ENCODE measurements at places on chromosomes 12 and 14.

- DNase-seq: peak; percentile 62
Measured at GRCh38 chr14:20857630-20858261, 33.4 kb upstream of the RNASE3 start.

DNA sequence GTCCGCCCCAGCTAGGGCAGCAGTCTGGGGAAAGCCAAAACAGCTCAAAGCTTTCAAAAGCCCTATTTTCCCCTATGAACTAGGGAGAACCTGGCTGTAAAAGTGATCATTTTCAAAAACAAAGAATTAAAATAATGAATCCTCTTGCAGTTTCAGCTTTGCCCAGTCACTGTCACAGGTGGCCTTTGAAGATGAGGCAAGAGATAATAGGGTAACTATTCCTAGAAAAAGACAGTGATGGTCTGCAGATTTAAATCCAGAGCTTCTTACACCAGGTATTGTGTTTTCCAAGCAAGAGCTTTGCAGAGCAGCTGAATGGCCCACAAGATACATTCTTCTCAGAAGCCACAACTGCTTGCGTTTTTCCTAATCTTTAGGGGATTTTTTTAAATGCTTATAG lies 80.2 kb upstream of the NUDT4 start:
- DNase-seq: no peak

- no peak for DNase-seq
Measured at GRCh38 chr14:86852530-86852929, 1140.5 kb downstream of the GALC start.

- no peak for DNase-seq
Measured at GRCh38 chr14:100490252-100490651, 97.0 kb downstream of the BEGAIN start.

- no peak for DNase-seq
Measured at GRCh38 chr12:37547611-37548010, 769.0 kb upstream of the ALG10B start.

DNA sequence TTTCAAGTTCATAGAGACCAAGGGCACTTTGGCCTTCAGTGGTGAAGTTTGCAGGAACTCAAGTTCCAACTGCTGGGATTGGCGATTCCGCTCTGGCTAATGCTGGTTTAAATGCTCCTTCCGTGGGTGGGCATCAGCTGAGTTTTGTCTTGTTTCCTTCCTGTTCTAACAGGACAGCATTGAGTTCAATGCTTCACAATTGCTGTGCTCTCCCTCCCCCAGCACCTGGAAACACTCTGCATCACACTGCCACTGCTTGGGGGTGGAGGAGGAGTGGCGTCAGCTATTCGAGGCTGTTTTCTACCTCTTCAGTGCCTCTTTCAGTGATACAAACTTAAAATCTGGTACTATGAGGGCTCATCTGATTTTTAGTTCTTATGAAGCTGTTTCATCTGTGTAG lies 634.9 kb downstream of the FSCB start:
- DNase-seq: no peak

DNA sequence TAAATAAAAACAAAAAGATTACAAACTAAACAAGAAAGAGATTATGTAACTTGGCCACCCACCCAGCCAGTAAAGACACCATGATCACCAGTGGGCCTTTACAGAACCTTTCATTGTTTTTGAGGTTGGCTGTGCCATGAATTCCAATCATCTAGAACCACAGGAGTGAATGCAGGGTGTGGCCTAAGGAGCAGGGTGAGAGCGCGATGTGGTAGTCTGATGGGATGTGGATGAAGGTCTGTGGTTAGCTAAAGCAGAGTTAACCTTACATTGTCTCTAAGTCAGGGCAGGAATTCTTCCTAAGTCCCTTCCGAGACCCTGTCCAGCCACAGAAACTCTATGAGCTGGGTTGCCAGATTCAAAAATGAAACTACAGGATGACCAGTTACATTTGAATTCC lies 54.0 kb upstream of the CDKN3 start:
- DNase-seq: no peak

- no peak for DNase-seq
Measured at GRCh38 chr14:22213120-22213519, 375.9 kb downstream of the DAD1 start.

DNA sequence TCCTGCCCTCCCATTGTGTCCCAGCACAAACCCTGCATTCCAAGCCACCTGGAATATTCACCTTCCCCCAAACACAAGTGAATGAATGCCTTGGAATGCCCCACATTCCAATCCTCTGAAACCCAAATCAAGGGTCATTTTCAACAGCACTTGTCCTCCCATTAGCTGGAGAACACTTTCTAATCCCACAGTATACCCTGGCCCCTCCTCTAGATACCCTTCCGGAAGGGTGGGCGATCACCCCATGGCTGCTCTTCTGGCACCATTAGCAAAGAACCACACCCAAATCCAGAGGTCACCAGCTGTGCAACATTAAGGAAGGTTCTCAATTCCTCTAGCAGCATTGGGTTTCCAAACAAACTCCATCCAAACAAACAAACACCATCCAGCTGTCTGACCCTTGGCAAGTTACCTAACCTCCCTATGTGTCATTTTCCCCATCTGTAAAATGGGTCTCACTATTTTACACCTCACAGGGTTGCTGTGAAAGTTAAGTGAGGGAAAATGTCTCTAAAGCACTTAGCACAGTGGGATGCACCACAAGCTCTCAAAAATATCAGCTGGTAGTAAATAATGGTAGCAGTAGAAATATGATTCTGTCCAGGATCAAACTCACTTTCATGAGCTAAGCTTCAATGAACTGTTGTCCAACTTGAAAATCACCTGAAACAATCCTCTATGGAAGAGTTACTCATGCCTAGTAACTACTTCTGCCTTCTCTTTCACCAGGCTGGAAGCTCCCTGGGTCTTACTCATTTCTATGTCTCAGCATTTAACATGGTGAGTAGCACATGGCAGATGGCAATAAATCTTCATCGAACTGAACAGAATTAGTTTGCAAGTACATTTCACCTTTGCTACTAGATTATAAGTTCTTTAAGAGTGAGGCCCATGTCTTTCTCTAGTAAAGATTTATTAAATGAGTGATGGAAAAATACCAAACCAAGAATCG lies 5.3 kb downstream of the NUAK1 start:
- DNase-seq: no peak

- no peak for DNase-seq
Measured at GRCh38 chr14:71062581-71063303, 155.5 kb downstream of the PCNX1 start.

GRCh38 chr12:131729254-131729955 lies 18.5 kb downstream of the SFSWAP start:
- no peak for DNase-seq

- no peak for DNase-seq
Measured at GRCh38 chr14:99331811-99332210, 59.8 kb upstream of the BCL11B start.

DNA sequence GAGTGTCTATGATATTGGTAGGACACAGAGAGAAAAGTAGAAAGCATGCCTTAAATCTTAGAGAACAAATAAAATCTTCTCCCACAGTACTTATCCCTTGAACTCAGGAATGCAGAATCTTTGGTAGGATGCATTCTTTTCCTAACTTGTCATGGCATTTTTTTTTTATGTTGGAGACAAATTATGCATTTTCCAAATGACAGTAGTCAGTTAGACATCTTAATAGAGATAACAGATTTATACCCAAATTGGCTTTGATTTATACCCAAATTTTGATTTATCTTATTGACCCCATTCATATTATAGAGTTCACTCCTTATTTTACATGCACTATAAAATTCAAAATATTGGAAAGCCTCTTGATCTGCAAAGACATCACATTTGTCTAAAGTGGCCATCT lies 132.9 kb downstream of the CNTN1 start:
- no peak for DNase-seq

- no peak for DNase-seq
Measured at GRCh38 chr12:44098786-44099185, 262.9 kb downstream of the TMEM117 start.

DNA sequence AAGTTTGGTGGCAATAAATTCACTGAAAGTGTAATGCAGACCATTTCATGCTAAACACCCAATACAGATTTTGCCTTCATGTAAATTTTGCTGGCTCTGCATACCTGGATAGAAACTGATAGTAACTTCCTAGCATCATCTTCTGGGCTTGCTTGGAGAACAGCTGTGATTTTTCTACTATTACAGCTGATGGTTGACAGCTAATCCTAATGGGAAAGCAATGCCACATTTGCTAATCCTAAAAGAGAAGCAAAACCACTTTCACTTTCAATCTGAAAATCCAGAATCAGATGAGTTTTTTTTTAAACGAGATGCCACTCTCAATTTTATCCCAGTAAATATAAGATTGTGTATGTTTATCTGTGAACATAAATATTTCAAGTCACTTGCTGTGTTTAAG lies 1035.9 kb downstream of the TRHDE start:
- DNase-seq: no peak

DNA sequence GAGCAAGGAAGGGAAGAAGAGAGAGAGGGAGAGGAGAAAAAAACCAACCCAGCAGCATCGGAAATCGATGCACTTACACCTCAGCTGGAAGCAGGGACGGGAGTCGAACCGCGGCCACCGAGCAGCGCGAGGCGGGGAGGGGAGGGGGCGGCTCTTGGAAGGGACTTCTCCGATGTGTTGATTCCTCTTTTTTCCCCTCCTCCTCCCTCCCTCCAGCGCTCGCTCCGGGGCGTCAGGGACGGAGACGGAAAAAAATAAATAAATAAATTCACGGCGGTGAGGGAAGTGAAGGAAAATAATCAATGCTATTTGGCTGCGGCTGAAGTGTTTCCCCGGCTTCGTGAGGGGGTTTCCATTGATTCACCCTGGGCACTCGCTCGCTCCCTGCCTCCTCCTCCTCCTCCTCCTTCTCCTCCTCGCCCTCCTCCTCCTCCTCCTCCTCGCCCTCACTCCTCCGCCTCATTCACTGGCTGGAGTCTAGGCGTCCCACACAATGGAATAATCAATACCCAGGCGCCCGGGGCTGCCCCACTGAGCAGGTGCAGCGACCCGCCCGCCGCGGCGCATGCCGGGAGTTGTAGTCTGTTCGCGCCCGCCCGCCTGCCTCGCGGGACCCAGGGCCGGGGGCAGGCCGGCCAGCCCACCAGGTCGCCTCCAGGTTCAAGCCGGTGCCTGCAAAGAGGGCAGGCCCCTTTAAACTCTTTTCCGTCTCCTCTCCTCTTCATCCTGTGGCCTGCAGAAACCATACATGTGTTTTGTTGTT lies at the start of gene ZFHX2:
Gene ZFHX2, minus strand, starts transcription at position 500 of the 763 bp plus-strand sequence. CDS start 16,440 bp downstream, outside the sequence.
- DNase-seq: peak; percentile 90

DNA sequence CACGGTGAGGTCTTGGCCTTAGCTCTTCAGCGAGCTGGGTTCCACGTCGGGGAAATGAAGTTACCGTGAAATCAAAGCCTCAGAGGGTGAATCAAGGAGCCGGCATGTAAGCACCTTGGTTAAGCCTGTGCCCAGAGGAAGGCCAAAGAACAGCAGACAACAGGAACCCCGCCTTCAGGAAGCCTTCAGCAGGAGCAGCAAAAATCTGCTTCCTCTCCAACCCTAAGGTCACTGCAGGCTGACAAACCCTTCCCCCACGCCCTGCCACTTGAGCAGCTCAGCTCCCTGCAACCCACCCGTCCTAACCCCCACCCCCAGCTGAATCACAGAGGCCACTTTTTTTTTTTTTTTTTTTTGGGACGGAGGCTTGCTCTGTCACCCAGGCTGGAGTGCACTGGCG lies 72.9 kb upstream of the LTA4H start:
- DNase-seq: peak; percentile 4

- DNase-seq: no peak
Measured at GRCh38 chr12:94070520-94070919, 77.9 kb upstream of the PLXNC1 start.

DNA sequence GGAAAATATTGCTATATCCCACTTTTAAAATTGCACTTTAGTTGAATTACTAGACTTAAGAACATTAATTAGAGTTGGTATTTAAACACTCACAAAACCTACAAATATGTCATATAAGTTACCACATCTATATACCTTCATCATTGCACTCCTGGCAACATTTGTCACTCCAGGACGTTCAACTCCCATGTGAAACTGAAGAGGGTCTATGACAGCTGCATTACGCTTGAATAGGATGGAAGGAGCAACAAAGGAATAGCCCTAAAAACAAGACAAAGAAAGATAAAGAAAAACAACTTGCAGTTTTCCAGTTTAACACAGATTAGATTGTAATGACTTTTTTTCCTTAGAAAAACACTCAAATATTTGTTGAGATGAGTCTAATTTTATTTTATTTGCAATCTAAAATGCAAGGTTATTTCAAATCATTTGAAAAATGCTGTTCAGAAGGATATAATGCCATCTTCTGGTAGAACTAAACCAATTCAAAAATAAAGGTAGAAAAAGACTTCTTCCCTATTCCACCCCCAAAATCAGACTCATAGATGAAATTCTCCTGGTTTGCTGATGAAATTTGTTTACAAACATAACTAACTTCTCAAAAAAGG lies 84.3 kb upstream of the TTC7B start:
- no peak for DNase-seq

DNA sequence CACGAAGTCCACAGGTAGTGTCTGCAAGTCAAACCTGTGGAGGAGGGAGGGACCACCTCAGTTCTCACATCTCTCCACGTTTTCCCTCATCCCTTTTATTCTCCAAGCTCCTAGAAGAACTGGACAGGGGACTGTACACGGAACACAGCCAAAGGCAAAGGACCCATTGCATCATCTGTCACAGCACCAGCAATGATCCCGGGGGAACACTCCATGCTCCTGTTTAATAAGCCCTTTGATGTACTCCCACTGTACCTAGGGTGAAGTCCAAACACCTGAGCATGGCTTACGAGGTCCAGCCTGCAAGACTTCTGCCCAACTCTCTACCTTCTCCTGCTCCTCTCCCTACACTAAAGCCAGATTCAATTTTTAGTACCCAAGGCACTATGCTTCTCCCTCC lies 26.5 kb downstream of the PRPF40B start:
- DNase-seq: no peak

DNA sequence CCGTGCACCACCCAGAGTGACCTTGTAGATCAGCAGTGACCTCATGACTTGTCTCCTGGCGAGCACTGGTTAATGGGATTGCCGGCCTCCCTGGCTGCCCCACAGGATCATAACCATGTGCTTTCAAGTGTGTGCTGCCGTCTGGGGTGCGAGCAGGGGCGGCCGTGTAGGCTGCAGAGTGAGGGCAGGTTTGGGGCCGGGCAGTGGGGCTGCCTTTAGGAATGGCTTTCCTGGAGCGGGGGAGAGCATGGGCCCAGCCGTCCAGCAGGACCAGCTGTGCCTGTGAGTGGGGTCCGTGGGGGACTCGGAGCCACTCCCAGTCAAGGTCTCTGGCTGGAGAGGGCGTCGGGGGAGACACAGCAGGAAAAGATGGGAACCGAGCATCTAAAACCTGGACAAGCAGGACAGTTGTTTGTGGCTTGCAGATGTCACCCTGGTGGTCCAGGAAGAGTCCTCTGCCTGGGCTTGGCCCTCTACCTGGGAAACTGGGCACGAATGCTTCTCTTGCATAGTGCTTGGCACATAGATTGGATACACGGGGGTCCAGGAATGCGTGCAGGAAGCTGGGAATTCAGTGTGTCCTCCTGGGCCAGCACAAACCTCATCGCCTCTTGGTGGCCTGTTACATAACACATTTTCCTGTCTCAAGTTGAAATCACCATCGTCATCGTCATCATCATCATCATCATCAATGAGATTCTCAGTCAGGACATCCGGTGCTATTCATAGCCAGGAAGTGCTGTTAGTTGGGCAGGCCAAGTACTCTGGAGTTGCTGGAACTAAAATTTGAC lies 96.0 kb downstream of the ADGRD1 start:
- no peak for DNase-seq

GRCh38 chr12:109736552-109737108 lies 23.0 kb downstream of the FAM222A start:
- DNase-seq: no peak

- DNase-seq: no peak
Measured at GRCh38 chr12:79409562-79409961, 281.2 kb downstream of the PAWR start.

Measured in putamen (tissue), 1 donor.